Diencephalon (tissue), 1 donor: ENCODE measurements at places on chromosomes 2 and 18. TPM values are rescaled to one million over a fixed set of nuclear protein-coding genes. Genes with fewer than 3 reads are reported as not detected.

VIT gene
- total RNA-seq = 0.23 TPM

ELOA2 gene
- total RNA-seq = not detected

DSG2 gene
- 6.2 TPM for total RNA-seq

CXCR4 gene
- total RNA-seq = 46.8 TPM

CAPG gene
- total RNA-seq = 9.0 TPM

C2orf81 gene
- 0.92 TPM for total RNA-seq

SLC5A7 gene
- 14.3 TPM for total RNA-seq

MATN3 gene
- total RNA-seq = 5.1 TPM

TPO gene
- 0.23 TPM for total RNA-seq

THUMPD2 gene
- 13.4 TPM for total RNA-seq

CYS1 gene
- total RNA-seq = 1.2 TPM

PLGLB1 gene
- total RNA-seq = 7.4 TPM

COL6A3 gene
- total RNA-seq = 14.1 TPM

AUP1 gene
- 48.2 TPM for total RNA-seq

MOGAT1 gene
- not detected for total RNA-seq

NT5C1B gene
- not detected for total RNA-seq

EML4 gene
- 42.2 TPM for total RNA-seq

CFAP65 gene
- total RNA-seq = 2.3 TPM

ST8SIA5 gene
- 7.8 TPM for total RNA-seq

SIX3 gene
- 7.4 TPM for total RNA-seq

SNED1 gene
- 6.5 TPM for total RNA-seq

SEC11C gene
- 95.7 TPM for total RNA-seq

NEMP2 gene
- 2.3 TPM for total RNA-seq

NT5DC4 gene
- not detected for total RNA-seq
